ENCODE measurements at places on chromosomes 12 and 14.

DNA sequence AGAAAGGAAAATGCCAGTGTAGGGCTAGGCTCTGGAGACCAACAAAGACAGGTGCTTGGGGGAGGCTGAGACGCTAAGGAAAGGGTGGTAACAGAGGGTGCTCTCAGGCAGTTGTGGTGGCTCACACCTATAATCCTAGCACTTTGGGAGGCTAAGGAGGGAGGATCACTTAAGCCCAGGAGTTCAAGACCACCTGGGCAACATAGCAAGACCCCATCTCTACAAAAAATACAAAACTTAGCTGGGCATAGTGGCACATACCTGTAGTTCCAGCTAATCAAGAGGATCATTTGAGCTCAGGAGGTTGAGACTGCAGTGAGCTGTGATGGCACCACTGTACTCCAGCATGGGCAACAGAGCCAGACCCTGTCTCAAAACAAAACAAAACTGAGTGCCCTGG lies 12.4 kb downstream of the REM2 start:
- no peak for DNase-seq

- no peak for DNase-seq
Measured at GRCh38 chr14:22423958-22424357, 165.1 kb downstream of the DAD1 start.

DNA sequence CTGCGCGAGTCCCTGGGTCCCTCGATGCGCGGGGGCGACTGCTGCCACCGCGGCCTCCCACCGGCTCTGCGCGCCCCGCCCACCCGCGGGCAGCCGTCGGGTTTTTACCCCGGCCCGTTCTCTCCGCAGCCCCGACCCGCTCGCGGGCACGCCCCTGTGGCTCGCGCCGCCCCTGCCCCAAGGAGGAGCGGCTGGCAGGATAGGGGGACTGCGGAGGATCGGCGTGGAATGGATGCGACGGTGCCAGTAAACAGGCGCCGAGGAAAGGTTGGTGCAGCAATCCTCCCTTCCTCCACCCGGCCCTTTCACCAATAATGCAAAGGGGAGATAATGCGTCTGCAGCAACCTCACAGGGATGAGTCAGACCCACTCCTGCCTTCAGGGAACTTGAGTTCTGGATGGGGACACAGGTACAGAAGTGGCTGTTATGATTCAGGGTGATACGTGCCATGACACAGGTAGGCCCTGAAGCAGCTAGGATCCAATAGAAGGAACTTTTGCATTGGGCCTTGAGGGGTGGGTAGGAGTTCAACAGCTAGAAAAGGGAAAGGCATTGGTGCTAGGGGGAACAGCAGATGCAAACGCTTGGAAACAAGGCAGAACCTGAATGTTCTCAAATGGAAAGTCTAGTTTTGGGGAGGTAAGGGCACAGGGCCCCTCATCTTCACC lies 554 bp upstream of the DEGS2 start:
- DNase-seq: no peak

GRCh38 chr12:194276-194675 lies 19.7 kb downstream of the SLC6A12 start:
- no peak for DNase-seq

GRCh38 chr14:51828017-51828797 lies 32.2 kb upstream of the GNG2 start:
- DNase-seq: peak; percentile 62

GRCh38 chr14:23869078-23869719 lies 84.4 kb upstream of the DHRS4 start:
- DNase-seq: no peak

- no peak for DNase-seq
Measured at GRCh38 chr12:25051171-25051570, 102.3 kb upstream of the BCAT1 start.

DNA sequence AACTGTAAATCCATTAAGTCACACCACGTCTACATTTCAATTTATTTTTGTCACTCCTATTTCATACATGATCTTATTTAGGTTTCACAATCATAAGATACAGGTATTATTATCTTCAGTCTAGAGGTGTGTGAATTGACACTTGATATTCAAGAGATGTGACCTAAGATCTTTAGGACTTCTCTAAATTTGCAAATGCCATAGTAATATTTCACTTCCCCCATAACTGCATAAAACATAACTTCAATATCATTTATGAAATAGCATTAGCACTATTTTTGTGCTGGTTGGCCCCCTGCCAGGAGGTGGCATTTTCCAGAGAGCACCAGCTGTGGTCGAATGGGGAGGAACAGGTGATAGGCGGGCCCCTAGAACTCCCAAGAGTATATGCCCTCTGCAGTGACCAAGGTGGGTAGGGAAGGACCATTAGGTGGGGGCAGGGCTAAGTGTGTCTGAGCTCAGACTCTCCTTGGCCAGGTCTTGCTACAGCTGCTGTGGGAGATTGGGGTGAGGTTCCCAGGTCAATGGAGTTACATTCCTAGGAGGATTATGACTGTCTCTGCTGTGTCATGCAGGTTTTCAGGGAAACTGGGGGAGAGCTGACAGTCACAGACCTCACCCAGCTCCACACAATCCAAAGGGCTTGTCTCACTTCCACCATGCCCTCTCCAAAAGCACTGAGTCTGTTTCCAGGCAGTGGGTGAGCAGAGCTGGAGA lies 49.2 kb upstream of the ERGIC2 start:
- no peak for DNase-seq

DNA sequence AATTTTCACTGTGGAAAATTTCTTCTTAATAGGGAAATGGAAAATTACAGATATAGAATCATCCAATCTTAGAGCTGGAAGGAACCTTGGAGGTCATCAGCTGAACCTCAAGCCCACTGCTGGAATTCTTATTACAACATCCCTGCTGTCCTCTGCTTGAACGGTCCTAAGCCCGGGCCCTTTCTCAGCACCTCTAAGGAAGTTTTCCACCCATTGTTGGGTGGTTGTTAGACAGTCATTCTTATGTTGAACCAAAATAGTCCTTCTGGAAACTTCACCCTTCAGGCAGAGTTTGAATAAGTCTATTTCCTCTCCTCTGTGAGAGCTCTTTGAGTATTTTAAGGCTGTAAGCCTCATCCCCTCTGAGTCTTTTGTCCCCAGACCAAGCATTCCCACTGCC lies 70.7 kb downstream of the ZFP36L1 start:
- DNase-seq: no peak

DNA sequence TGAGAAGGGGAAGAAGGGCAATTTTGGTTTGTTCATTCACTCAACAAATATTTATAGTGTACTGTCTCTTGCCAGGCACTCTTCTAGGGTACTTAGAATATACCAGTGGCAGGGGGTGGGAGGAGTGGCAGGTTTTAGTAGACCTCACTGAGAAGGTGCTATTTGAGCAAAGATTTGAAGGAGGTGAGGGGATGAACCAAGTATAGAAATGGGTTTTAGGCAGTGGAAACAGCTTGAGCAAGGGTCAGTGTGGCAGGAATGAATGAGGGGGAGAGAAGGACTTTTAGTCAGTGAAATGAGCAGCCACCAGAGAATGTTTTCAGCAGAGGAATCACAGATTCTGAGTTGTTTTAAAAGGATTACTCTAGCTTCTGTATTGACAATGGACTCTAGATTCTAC lies 2.3 kb downstream of the PRIM1 start:
- DNase-seq: no peak

GRCh38 chr12:105658389-105658788 lies 327.9 kb downstream of the C12orf75 start:
- no peak for DNase-seq

DNA sequence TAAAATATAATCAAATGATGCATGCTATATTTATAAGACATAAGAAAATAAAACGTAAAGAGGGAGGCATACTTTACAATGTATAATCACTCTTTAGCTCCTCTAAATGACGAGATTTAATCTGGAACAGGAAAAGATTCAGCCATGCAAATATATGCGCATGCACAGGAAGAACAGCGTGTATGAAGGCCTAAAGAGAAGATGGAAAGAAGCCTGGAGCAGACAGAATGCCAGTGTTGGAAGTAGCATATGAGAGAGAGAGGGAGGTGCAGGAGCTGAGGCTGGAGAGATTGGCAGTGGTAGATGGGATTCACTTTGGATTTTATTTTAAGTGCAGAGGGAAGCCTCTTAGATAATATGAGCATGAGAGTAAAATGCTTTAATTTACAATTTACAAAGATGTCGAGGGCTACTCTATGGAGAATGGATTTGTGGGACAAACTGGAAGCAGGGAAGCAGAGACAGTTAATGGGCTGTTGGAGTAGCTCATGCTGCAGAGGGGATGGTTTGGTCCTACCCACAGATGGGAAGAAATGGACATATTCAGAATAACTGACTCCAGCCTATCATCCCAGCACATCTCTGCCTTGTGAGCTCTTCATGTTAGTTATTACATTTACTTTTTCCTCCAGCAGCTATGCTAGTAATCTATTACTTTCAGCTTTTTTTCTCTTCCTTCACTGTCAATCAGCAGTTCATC lies 411.1 kb downstream of the TMTC2 start:
- no peak for DNase-seq

DNA sequence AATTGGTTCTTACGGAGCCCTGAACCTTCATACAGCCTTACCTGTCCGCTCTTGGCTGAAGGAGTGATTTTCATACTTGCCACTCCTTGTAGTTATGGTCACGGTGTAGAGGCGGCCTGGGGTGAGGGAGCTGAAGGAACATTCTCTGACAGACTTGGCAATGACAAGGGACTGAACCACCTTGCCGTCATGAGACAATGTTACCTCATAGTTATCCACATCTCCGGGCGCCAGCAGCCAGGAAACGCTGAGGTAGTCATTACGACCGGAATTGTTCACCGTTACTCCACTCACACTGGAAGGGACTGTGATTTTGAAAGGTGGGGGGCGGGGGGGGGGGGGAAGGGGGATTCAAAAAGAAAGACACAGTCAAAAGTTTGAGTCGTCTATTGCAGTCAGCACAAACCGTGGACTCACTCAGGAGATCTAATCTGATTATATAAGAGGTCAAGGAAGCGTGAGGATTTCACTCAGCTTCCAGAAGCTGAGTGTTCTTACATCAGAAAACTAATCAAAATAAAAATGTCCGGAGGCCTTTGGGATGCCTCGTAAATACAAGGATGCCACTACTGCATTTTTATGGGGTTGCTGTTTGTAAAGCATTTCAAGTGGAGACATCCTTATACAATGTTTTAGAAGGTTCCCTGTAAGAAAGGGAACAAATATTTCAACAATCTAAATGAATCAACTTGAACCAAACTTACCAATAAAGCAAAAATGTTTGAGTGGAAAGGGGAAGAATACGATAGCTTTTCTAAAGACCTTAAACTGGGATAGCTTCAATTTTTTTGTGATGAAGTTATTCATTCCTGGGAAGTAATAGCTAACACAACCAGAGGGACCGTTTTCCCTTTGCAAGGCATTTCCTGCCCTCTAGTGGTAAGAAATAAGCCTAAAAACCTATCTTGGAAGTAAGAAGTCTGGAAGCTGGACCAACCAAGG lies 60.6 kb downstream of the PTPRB start:
- DNase-seq: peak; percentile 59

- DNase-seq: no peak
Measured at GRCh38 chr14:88829685-88830302, 5.3 kb downstream of the TTC8 start.

GRCh38 chr14:72786378-72787350 lies 107.2 kb downstream of the DPF3 start:
- no peak for DNase-seq

DNA sequence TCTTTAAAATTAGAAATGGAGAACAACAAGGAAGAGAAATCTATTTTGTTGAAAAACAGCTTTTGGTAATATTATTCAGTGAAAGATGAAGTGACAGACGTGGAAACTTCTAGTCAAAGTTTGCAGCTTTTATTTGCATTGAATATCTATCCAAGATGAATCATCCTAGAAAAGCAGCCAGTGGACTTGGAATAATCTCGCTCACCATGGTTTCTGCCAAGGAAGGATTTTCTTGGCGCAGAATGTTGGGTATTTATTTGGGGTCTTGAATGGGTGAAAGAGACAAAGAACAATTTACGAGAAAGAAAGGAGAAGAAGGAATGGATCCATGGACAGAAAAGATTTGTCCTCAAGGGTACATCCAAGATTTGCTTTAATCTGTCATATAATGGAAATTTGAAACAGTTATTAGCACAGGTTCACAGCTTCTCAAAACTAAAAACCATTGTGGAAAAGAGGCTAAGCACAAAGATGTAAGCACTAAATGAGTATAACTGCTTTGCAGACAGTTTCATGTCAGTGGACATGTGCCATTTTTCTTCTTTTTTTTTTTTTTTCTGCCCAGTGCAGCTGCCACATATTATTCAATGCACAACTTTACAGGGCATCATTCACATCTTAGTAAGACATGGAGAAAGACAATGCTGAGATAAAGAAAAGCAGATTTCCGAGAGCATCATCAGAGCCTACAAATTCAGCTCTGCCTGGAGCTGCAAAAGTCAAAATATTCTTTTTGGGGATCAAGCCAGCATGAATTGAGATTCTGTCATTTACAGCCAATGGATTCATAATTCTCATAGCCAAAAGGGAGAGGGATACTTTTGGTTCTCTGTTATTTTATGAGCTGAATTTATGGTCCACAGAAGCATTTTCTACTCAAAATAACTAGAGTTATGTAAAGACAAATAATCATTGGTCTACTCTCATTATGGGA lies 333.7 kb downstream of the DAD1 start:
- DNase-seq: no peak

- peak; percentile 20 for DNase-seq
Measured at GRCh38 chr14:89304972-89305703, 111.9 kb downstream of the FOXN3 start.

- peak; percentile 68 for DNase-seq
Measured at GRCh38 chr12:106226884-106227640, 20.8 kb downstream of the CKAP4 start.

GRCh38 chr12:90102957-90103652 lies 394.5 kb upstream of the ATP2B1 start:
- DNase-seq: peak; percentile 59

DNA sequence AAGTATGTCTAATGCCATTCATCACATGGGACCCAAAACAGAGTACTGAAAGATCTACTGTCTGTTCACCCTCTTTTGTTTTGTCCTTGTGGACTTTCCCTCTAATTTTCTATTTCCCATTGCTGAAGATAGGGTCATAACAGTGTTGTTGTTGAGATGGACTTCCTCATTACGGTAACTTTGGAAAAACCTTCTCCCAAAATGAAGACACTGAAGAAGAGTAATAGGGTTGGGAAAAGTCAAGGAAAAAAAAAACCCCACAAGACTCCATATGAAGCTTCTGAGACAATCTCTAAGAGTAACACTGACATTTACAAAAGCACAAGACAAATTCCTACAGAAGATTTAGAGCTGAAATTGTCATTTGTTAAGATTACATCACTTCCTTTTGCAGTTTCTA lies 36.7 kb downstream of the EXOC5 start:
- DNase-seq: no peak

DNA sequence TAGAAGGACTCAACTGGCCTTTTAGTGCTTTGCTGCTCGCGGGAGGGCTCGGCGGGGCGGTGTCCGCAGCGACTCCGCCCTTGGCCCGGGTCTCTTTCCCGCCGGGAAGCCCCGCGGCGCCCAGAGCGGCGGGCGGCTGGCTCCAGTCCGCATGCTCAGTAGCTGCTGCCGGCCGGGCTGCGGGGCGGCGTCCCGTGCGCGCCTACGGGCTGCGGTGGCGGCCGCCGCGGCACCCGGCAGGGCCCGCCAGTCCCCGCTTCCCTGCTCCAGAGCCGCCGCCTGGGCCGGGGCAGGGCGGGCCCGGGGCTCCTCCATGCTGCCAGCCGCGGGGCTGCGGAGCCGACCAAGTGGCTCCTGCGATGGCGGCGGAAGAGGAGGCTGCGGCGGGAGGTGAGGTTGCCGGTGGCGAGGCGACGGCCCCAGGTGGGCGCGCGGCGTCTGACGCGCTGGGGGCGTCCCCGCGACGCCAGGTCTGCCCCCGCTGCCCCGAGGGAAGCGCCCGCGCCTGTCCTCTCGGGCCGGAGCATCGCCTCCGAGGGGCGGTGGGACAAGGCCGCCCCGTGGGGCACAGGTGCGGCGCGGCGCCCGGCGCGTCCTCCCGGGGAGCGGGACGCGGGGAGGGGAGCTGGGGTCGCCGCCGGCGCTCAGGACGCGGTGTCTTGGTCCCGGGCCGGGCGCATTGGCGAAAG lies at the start of gene BMAL2:
BMAL2 (plus strand) TSS at position 123 of the 689 bp plus-strand sequence; CDS start at position 360, 237 bp downstream.
- DNase-seq: peak; percentile 30

Measured in CD4-positive, alpha-beta T cell treated with Interleukin-17A for 1 hour (primary cell).